Activated CD8-positive, alpha-beta T cell treated with anti-CD3 and anti-CD28 coated beads, Interleukin-2, amount 10 ng/mL, durations not matched to agents 7 days and 5 days (primary cell): ENCODE measurements at places on chromosomes 4 and X.

DNA sequence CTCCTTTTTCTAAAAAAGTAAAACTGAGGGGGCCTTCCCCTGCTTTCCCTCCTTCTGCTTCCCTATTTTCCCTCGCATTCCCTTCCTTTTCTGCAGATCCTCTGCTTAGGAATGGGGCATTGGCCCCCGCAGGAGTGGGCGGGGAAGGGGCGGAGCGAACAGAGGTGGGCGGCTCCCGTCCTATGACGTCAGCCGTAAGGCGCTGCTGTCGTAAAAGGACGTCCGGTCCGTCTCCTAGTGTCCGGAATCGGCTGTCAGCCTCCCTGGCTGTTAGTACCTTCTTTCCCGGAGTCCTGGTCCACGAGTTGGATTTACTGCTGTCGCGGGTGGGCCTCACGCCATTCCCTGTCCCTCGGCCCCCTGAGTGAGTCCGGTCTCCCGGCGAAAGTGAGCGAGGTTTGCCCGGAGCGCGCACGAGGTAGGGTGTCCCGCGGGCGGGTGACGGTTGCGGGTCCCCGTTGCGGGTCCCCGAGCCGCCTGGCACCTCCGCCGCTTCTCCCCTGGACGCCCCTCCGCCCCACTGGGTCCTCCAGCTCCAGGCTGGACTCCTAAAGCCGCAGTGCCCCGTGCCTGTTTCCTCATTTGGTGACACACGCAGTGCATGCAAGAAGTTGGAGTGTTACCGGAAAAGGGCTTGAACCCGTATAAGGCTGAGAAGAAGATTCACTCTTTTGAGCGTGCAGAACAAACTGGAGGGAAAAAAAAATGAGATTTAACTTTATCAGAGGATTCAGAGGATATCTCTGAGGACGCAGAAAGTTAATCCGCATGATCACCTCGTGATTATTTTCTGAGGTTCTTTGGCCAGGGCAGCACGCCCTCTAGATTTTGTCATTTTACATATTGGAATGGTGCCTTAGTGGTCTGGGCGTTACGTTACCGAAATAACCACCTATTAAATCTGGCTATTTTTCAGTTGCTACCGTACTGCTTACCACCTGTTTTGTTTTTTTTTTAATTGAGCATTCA, at the start of gene ZNF330:
Gene ZNF330, plus strand, starts transcription at position 205 of the 969 bp plus-strand sequence. CDS start 1,477 bp downstream, outside the sequence.
- peak; percentile 85 for DNase-seq

- DNase-seq: no peak
Measured at GRCh38 chrX:110280954-110281353, 36.9 kb downstream of the AMMECR1 start.

- DNase-seq: no peak
Measured at GRCh38 chr4:155952501-155952901, 1.2 kb downstream of the CTSO start.

- DNase-seq: no peak
Measured at GRCh38 chr4:10140866-10141759, 24.5 kb upstream of the WDR1 start.

DNA sequence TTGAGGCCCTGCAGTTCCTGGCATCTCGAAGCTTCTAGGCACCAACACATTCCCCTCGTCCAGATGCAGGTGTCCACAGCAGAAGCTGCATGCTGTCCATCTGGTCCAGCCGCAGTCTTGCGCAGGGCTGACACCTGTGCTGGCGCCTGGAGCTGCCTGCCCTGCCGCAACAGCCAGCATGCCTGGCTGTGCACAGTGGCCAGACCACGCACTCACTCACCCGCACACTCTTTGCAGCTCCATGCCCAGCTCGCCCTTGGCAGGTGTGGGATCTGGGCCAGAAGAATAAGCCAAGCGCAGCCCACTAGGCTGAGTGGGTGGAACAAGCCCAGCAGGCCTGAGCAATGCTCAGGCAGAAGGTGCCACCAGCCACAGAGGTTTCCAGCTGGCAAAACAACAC, 125.6 kb downstream of the PARM1 start:
- no peak for DNase-seq

DNA sequence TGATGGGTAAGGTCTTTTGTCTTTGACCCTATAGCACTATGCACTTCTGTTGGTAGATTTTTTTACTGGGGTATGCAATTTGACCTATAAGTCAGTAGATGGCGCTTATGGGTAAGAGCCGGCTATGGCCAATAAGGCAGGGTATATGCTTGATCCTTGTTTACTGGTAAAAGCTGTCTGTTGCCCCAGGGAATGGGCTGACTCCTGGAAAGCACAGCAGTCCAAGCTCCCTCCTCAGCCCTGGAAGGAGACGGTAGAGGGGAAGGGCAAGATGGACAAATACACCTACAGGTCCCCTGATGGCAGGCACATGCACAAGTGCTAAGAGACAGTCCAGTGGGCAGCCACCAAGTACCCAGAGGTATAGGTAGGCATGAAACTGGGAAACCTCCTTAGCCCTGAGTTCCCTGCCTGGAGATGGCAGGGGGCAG, 63.7 kb downstream of the ADAMTS3 start:
- no peak for DNase-seq

GRCh38 chr4:3529363-3529762, 2.9 kb downstream of the LRPAP1 start:
- no peak for DNase-seq

DNA sequence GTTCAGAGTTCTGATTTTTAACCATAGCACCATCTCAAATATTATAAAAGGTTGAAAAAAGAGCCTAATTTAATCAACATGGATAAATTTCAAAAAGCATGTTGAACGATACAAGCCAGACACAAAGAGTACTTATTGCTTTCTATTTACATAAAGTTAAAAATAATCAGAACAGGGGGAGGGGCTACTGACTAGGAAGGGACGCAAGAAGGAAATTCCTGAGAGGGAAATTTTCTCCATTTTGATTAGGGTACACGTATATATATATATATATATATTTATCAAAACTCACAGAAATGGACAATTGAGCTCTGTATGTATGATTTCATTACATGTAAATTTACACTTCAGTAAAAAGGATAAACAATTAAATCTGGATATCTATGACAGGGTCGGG, 482 bp upstream of the MBTPS2 start:
- no peak for DNase-seq

- no peak for DNase-seq
Measured at GRCh38 chrX:19332983-19333382, 10.7 kb upstream of the PDHA1 start.
